Activated T-helper 1 cell treated with anti-CD3 and anti-CD28 coated beads, Interleukin-2, amount 50 U/mL, for 16 hours (primary cell): ENCODE measurements at places on chromosomes 13 and 19.

DNA sequence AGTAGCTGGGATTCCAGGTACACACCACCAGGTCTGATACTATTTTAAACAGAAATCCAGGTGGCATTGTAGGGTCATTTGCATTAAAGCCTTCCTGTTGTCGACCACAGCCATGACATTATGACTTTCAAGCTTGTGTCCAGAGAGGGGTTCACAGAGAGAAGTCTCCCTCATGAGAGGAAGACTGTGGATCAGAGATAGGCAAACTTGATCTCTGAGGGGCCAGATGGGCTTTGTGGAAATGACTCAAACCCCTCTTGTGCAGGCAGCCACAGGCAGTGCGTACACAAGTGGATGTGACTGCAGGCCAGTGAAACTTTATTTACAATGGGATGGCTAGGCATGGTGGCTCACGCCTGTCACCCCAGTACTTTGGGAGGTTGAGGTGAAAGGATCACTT is 27.8 kb upstream of the F2RL3 start:
- DNase-seq = no peak

- no peak for DNase-seq
Observed at GRCh38 chr19:1435378-1435989, 2.7 kb upstream of the RPS15 start.

DNA sequence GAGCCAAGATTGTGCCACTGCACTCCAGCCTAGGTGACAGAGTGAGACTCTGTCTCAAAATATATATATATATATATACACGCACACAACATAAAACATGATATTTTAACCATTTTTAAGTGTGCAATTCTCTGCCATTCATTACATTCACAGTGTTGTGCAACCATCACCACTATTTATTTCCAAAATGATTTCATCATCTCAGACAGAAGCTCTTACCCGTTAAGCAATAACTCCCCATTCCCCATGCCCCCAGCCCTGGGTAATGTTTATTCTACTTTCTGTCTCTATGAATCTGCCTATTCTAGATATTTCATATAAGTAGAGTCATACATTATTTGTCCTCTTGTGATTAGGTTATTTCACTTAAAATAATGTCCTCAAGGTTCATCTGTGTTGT is 20.3 kb downstream of the WDR88 start:
- no peak for DNase-seq

- DNase-seq = no peak
Observed at GRCh38 chr13:34805347-34805746, 136.7 kb upstream of the NBEA start.

DNA sequence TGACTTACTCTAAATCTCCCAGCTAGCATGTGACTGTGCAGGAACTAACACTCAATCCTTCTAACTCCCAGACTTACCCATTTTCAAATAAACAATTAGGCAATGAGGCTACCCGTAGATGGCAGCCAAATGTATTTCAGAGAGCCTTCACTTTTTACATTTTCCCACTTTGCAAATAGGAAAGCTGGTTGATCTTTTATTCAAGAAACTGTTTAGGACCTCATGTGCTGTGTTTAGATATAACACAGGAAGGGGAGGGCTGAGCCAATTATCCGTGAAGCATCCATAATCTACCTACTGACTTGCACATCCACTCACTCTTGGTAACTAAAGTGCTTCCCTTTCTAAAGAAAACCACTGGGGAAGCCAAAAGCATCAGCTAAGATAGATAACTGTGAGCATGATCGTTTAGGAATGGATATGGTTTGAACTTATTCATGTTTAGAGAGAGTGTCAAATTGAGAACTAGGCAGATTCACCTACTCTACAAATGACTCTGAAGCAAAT is 33.4 kb downstream of the MBNL2 start:
- DNase-seq = no peak

GRCh38 chr13:21615427-21615826 is 11.5 kb upstream of the MICU2 start:
- no peak for DNase-seq
